ENCODE measurements at places on chromosomes 5 and 9.

DNA sequence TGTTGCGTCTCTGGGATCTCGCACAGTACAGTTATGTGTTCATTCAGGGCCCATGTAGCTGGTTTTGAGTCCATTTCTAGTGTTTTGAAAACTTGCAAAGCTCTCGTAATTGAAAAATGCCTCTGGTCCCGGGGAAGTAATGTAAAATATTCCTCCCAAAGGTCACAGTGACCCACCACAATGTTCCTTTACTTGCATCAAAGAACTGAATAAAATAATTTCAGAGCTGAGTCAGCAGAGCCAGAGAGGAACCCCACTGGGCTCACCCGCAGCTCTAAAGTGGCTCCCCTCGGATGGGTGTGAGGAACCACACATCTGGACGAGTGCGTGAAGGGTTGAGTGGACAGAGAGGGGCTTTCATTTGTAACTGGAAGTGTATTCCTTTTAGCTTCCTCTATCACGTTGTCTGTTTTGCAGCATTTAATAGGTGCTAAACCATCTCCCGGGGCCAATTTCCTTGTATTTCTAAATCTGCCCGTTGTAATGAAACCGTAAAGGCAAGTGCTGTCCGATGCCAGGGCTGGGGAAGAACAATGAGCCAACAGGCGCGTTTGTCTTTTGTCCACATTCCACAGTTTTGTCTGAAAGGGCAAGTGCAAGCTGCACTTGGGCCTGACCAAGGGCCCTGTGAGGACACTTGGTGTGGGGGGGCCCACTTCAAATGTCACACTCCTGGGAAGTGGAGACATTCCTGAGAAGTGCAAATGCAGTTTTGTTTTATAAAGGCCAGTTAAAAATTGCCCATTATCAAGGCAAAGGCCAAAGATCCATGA is 29.9 kb downstream of the COL5A1 start:
- no peak for DNase-seq

DNA sequence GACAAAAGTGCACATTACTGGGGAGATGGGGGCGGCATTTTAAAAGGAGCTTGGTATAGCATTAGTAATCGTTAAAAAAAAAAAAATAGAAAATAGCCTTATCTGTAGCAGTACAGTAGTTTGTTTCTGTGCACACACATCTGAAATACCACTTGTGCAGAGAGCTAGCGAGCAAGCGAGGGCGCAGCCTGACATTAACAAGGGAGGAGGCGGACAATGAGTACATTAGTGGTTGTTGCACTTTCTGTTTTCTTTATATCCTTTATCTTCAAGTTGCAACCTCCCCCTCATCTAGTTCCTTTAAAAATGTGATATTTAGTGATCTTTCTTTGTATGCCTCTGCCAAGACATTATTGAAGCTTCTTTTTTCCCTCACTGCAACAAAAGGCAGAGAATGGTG is 880 bp upstream of the PTPDC1 start:
- DNase-seq = no peak

GRCh38 chr9:124511891-124512805 is 4.9 kb upstream of the NR5A1 start:
- DNase-seq = no peak

GRCh38 chr9:124980431-124980830 is 39.5 kb upstream of the GOLGA1 start:
- no peak for DNase-seq

DNA sequence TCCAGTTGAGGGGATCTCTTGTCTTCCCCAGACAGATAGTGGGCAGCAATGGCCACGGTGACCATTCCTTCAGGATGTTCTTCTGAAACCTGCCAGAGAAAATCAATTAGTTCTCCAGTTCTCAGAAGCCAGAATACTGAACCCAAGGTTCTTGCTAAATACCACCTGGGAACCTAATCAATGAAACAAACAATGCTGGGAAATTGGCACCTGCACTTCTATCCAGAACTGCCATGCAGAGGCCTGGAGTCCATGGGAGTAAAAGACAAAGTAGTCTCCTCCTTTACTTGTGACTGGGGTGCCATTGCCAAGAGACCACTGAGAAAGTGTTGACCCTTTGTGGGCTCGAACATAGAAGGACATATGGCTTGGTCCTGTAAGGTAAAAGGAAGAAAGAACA is 45.7 kb downstream of the ERMP1 start:
- no peak for DNase-seq
